Gastrocnemius medialis (tissue), 4 donors: ENCODE measurements at places on chromosomes 3 and 15. TPM values are rescaled to one million over a fixed set of nuclear protein-coding genes. Genes with fewer than 3 reads are reported as not detected.

DNA sequence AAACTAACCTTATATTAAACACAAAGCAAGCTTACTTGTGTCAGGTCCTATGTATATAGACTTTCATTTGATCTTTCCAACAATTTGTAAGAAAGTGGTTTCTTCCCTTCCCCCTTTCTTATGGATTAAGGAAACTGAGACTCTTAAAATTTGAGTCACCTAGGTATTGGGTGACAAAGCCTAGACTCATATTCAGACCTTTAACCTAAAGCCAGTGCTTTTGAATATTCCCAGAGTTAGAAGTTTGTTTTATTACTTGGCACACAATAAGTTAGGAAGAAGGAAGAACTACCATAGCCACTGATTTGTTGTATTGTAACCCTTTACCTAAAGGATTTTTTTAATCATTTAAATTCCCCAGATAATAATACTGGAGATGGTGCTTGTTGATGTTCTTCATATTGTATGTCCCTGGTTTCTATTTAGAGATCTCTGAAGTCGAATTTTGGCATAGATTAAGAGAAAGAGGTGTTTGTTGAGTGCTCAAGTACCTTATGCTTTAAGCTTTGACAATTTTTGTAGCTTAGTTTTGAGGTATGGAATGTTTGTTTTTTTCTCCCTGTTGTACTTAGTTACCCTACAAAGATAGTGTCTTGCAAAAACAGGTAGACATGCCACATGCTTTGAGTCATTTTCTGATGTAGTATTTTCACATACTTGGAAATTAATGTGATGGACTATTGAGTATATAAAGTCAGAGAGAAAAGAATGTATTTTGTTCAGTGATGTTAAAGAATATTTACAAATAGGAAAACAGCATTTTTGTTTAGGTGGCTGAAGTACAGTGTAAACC is 11.2 kb downstream of the TSC22D2 start:
- DNase-seq = no peak

IDH2 gene
- total RNA-seq = 349 TPM

- peak; percentile 66 for DNase-seq
These were observed 17.4 kb downstream of the SH3BP5 start for GRCh38 chr3:15315003-15315402.

DNA sequence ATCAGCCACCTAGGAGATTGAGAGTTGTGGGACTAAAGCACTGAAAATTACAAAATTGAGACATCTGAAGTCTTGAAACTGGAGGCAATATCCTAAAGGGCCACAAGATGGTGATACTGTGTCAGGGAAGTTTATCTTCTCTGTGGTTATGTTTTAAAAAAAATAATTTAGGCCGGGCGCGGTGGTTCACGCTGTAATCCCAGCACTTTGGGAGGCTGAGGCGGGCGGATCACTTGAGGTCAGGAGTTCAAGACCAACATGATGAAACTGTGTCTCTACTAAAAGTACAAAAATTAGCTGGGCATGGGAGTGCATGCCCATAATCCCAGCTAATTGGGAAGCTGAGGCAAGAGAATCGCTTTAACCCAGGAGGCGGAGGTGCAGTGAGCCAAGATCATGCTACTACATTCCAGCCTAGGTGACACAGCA is 17.9 kb upstream of the NIT2 start:
- DNase-seq = no peak

ATP2B2 gene
- 2.9 TPM for total RNA-seq

GLDN gene
- 0.49 TPM for total RNA-seq

DNA sequence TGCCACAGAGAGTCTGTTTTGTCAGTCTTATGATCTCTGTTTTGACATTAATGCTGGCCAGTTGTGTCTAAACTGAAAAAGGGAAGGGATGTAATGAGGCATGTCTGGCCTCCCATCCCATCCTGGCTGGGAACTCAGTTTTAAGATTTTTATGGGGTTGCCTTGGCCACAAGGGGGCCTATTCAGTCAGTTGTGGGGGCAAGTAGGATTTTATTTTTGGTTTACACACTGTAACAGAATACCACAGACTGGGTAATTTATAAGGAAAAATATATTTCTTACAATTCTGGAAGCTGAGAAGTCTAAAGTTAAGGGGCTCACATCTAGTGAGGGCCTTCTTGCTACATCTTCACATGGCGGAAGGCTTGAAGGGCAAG is 129.8 kb downstream of the TMEM108 start:
- DNase-seq = no peak

- DNase-seq = no peak
These were observed 1.8 kb downstream of the NUSAP1 start for GRCh38 chr15:41334293-41335120.
